ENCODE measurements at places on chromosomes 7 and 10.
A peak's percentile ranks its signal among the peaks of the same experiment; 100 is the strongest.

GRCh38 chr10:86306628-86307278 is 59.8 kb downstream of the GRID1 start:
- no peak overlapping the region for H3K4me3 ChIP-seq
- H3K27ac ChIP-seq, result no peak overlapping the region
- DNase-seq, result peak; percentile 4
- H3K36me3 ChIP-seq, result no peaks in the 10 kb centered on the region
- no peaks in the 10 kb centered on the region for H3K4me1 ChIP-seq

DNA sequence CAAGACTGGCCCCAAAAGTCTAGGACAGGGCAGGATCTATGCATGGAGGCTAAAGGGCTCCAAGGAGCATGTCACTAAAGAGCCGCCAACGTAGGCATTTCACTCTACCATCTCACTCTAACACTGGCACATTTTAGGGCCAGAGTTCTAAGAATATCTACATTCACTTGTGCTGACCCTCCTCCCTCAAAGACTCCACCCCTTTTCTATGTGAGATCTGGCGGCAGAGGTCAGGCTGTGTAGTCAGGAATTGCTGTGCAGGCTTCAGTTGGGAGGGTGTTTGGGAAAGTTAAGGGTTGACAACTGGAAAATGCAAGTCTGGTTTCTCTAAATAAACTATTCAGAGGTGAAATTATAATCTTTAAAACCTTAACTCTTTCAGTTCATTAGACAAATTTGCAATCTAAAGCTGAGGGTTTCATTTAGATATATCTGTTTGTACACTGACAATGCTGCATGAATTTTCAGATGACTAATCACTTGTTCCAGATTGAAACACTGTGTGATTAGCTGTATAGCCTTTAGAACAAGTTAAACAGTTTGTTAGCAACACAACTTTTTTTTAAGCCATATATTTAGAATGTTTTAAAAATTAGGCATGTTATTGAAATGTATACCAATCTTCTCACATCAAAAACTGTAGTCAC is 18.2 kb downstream of the LMOD2 start:
- no peaks in the 10 kb centered on the region for H3K36me3 ChIP-seq
- DNase-seq, result no peak
- no peak overlapping the region for H3K4me3 ChIP-seq
- H3K27me3 ChIP-seq, result no peaks in the 10 kb centered on the region
- H3K4me1 ChIP-seq, result peaks cover 25% of the 10 kb centered on the region

DNA sequence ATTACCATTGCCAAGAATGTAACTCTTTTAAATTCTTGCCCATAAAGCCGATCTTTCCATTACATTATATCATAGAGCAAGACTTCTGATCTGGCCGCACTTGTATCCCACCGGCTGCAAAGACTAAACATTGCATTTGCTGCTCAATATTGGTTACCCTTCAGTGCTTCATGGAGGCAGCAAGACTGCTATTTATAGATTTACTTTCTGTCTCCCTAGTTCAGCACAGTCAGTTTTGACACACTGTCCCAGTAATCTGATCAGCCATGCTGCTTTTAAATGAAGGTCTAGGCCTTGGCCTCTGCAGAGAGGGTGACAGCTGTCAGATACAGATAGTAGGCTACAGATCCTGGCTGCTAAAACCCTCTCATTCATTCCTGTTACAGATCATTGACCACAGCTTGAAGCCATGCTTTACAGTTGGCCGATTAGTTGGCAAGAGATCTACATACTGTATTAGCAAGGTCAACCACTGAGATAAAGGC is 562.6 kb upstream of the GALNT17 start:
- H3K4me3 ChIP-seq, result no peak overlapping the region
- H3K27me3 ChIP-seq, result no peaks in the 10 kb centered on the region
- no peaks in the 10 kb centered on the region for H3K36me3 ChIP-seq
- no peak for DNase-seq

GRCh38 chr7:107253599-107253998 is 84.8 kb downstream of the HBP1 start:
- DNase-seq, result no peak
- H3K36me3 ChIP-seq, result no peaks in the 10 kb centered on the region
- no peak overlapping the region for H3K27ac ChIP-seq
- no peaks in the 10 kb centered on the region for H3K27me3 ChIP-seq
- no peaks in the 10 kb centered on the region for H3K4me1 ChIP-seq

DNA sequence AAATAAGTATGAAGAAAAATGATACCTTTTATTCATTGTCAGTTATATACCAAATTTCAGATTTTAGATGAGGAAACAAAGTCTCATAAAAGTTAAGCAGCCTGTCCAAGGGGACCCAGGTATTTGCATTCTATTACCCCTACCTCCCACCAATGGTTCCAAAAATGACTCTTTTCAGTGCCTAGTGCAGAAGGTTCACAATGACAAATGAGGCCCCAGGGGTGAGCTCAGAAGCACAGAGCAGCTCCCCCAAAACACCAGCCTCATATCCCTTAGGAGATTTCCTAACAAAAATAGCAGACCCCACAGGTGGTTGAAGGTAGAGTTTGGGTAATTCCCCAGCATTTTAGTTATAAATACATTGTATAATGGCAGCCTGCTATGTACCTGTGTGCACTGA is 168.6 kb downstream of the REEP3 start:
- H3K4me1 ChIP-seq, result peaks cover 3% of the 10 kb centered on the region
- H3K4me3 ChIP-seq, result no peak overlapping the region
- no peak for DNase-seq
- H3K27ac ChIP-seq, result no peak overlapping the region

DNA sequence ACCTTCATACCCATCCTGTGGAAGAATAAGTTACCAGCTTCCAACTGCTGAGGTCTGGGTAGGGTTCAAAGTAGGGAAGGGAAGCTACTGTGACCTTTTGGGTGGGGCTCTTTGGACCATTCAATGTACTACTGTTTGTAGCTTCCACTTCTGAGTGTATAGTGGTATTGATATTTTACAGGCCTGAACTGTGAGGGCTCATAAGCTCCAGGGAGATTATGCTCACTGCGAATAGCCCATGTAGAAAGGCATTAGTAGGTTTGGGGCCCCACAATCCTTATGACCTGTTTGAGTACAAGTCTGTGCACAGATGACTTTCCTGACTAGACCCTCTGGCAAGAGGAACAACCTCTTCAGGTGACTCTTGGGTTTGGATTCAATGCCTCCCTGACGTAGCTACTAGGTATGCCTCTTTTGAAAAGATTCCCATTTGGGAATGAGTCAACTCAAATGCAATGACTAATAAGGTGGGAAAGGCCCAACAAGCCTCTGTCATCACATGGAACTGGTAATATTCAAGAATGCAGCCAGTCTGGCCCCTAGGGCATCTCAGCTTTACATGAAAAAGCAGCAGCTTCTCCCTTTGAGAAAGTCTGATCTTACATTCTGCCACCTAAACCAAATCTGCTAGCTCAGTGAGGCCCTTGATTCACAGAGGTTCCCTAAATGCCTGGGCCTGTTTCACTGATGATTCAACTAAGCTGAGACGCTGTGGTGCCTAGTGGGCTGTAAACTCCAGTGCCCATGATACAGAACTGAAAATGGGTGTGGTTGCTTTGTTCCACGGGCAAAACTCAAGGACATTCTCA is 79.8 kb downstream of the ABI1 start:
- H3K4me3 ChIP-seq, result no peak overlapping the region
- H3K4me1 ChIP-seq, result peaks cover 47% of the 10 kb centered on the region
- no peaks in the 10 kb centered on the region for H3K36me3 ChIP-seq
- H3K27me3 ChIP-seq, result no peaks in the 10 kb centered on the region
- DNase-seq, result no peak
- H3K27ac ChIP-seq, result peak overlapping the region; percentile 78

DNA sequence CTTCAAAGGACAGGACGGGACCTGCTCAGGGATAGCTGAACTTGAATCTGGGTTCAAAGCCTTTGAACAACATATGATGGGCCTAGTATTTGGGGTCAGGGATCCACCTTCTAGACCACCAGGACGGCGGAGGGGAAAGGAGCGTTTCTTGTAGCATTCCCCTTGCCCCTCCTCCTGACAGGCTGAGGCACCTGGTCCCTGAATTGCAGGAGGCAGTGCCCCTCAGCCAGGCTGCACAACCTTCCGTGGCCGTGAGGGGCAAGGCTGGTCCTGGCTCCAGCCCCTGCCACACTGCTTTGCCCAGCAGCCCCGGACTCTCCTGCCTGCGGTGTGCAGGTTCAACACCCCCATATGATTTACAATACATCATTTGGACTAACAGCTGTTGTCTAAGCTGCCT is 58.1 kb downstream of the INSIG1 start:
- DNase-seq, result no peak
- no peaks in the 10 kb centered on the region for H3K36me3 ChIP-seq
- H3K27me3 ChIP-seq, result peaks cover 78% of the 10 kb centered on the region
- no peak overlapping the region for H3K27ac ChIP-seq
- no peaks in the 10 kb centered on the region for H3K4me1 ChIP-seq

GRCh38 chr7:150959739-150960734 is 18.1 kb downstream of the KCNH2 start:
- H3K4me1 ChIP-seq, result peaks cover 20% of the 10 kb centered on the region
- H3K27me3 ChIP-seq, result peaks cover 95% of the 10 kb centered on the region
- no peaks in the 10 kb centered on the region for H3K36me3 ChIP-seq
- no peak for DNase-seq
- no peak overlapping the region for H3K27ac ChIP-seq
- H3K4me3 ChIP-seq, result no peak overlapping the region

DNA sequence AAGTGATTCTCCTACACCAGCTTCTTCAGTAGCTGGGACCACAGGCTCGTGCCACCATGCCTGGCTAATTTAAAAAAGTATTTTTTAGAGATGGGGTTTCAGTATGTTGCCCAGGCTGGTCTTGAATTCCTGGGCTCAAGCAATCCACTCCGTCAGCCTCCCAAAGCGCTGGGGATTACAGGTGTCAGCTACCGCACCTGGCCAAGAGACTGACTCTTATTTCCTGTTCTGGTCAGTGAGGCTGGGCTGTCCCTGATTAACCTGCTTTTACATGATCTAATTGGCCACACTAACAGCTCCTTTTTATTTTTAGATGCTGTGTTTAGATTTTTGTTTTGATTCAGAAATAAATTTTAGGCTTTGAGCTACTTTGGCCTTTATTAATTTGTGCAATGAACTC is 203.9 kb downstream of the NXPH1 start:
- no peaks in the 10 kb centered on the region for H3K36me3 ChIP-seq
- H3K27me3 ChIP-seq, result no peaks in the 10 kb centered on the region
- no peak overlapping the region for H3K27ac ChIP-seq
- no peak for DNase-seq
- H3K4me3 ChIP-seq, result no peak overlapping the region

- no peaks in the 10 kb centered on the region for H3K36me3 ChIP-seq
- no peaks in the 10 kb centered on the region for H3K4me1 ChIP-seq
- H3K27me3 ChIP-seq, result no peaks in the 10 kb centered on the region
- DNase-seq, result no peak
These were observed 192.9 kb downstream of the EVX1 start for GRCh38 chr7:27435461-27435860.

DNA sequence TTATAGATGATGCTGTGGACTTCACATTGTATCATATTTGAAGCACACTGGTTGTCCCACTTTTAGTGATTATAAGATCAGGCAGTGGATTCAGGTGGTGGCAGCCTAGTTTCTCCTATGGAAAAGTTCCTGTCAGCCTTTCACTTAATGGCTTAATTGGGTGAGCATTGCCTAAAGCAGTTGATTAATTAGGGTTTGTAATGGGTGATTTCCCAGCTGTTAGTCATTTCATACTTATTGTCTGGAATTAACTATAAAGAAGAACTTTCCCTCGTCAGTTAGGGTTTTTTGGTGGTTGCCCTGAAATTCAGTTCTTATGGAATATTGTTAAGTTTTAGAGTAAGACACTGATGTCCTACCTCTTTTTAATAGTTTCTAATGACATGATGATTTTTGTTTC is 78.8 kb downstream of the SLC25A40 start:
- H3K27me3 ChIP-seq, result no peaks in the 10 kb centered on the region
- DNase-seq, result no peak
- H3K36me3 ChIP-seq, result no peaks in the 10 kb centered on the region
- H3K4me3 ChIP-seq, result no peak overlapping the region

- H3K27ac ChIP-seq, result no peak overlapping the region
- no peaks in the 10 kb centered on the region for H3K36me3 ChIP-seq
- no peak for DNase-seq
- H3K4me1 ChIP-seq, result peaks cover 33% of the 10 kb centered on the region
- no peak overlapping the region for H3K4me3 ChIP-seq
These were observed 2.8 kb downstream of the BMI1 start for GRCh38 chr10:22323538-22324305.

DNA sequence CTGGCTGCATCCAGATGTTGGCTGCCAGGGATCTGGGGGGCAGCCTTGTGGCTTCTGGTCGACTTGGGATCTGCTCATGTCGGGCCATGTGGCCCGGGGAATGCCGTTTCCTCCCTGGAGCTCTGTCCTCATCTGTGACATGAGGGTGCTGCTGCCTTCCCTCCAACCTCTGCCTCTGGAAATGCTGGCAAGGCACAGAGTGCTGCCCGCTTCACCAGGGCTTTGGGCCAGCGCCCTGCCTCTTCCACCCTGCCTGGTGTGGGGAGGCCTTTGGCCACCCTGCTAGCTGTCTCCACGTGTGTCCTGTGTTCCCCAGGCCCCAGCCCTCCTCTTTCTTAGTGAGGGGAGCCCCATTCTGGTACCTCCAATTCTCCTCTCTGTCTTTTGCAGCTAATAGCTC is 5.8 kb upstream of the SMARCD3 start:
- no peak overlapping the region for H3K27ac ChIP-seq
- no peaks in the 10 kb centered on the region for H3K36me3 ChIP-seq
- H3K4me3 ChIP-seq, result no peak overlapping the region
- DNase-seq, result peak; percentile 38

DNA sequence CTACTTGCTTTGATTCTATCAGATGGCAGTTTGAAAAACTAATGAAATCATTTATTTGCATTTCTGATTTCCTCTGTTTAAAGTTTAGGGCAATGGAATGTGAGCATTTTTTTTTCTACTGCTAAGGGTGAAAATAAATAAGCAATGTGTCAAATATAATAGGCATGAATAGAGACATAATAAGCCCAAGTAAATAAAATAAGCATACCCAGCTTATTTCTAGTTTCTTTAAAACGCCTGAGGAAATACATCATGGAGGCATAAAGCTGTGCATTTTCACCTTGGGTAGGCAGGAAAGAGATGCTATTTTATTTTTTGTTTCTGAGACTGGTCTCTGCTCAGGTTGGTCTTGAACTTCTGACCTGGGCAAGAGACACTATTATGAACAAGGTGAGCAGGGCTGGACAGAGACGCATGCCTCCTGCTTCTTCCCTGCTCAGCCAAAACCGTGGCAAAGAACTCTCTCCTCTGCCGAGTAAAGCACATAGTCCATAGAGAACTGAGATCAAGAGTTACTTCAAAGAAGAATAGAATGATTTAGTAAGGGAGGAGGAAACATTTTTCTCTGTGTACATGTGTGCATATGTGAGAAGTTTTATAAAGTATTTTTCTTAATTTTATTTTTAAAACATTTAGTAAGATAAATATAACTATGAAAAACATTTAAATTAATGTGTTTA is 138.1 kb downstream of the GNAI1 start:
- H3K4me3 ChIP-seq, result no peak overlapping the region
- no peak overlapping the region for H3K27ac ChIP-seq
- H3K4me1 ChIP-seq, result peaks cover 17% of the 10 kb centered on the region

- no peak overlapping the region for H3K4me3 ChIP-seq
- no peaks in the 10 kb centered on the region for H3K36me3 ChIP-seq
- no peaks in the 10 kb centered on the region for H3K27me3 ChIP-seq
These were observed 9.0 kb downstream of the CARD11 start for GRCh38 chr7:3034591-3035150.

GRCh38 chr7:132307465-132307864 is 268.8 kb downstream of the PLXNA4 start:
- peaks cover 6% of the 10 kb centered on the region for H3K27me3 ChIP-seq
- no peak overlapping the region for H3K4me3 ChIP-seq
- no peaks in the 10 kb centered on the region for H3K36me3 ChIP-seq
- no peak overlapping the region for H3K27ac ChIP-seq
- no peaks in the 10 kb centered on the region for H3K4me1 ChIP-seq

All from suprapubic skin (tissue), 4 donors.